ENCODE measurements at places on chromosomes 5 and 9. TPM values are rescaled to one million over a fixed set of nuclear protein-coding genes. Genes with fewer than 3 reads are reported as not detected.

The LAMC3 gene
- 0.29 TPM for total RNA-seq

The IL13 gene
- not detected for total RNA-seq

The TMEM215 gene
- total RNA-seq, result not detected

The SPATA31A3 gene
- not detected for total RNA-seq

The STK32A gene
- total RNA-seq, result 0.68 TPM

The ZNF883 gene
- 6.0 TPM for total RNA-seq

The TRIM7 gene
- total RNA-seq, result 5.9 TPM
